AG10803 (cell line): ENCODE measurements at places on chromosomes 5 and 9.

- DNase-seq = no peak
Observed at GRCh38 chr9:130523921-130524320, 55.5 kb upstream of the FUBP3 start.

GRCh38 chr9:130143279-130143893, 28.8 kb upstream of the NCS1 start:
- DNase-seq = no peak

GRCh38 chr9:87180361-87180760, 233.1 kb upstream of the GAS1 start:
- DNase-seq = no peak

- no peak for DNase-seq
Observed at GRCh38 chr5:145579301-145579700, 255.8 kb downstream of the PRELID2 start.

DNA sequence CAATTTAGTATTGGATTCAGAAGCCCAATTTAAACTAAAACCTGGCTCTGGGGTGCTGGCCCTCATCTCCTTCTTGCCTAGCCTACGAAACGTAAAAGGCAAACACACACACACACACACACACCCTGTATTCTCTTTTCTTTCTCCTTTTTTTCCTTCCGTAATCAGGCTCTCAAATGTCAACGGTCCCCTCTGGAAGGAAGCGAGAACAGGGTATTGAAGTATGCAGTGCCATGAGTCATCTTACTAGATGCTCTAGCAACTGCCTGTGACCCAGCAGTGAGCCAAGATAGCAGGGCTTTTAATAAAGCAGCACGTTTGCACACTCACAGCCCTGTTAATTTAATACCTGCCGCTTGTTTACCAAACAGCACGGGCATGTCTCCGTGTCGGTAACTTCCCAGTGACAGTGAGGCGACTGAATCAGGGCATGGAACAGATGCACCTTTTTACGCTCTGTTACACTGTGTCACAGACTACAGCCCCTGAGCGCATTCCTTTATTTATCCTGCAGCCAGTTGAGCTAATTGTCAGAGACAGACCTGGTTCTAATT, 243.8 kb downstream of the BNC2 start:
- DNase-seq = peak; percentile 72
